Nucleus accumbens (tissue), 56 donors: ENCODE measurements at places on chromosomes 6 and 20.
A peak's percentile ranks its signal among the peaks of the same experiment; 100 is the strongest.

DNA sequence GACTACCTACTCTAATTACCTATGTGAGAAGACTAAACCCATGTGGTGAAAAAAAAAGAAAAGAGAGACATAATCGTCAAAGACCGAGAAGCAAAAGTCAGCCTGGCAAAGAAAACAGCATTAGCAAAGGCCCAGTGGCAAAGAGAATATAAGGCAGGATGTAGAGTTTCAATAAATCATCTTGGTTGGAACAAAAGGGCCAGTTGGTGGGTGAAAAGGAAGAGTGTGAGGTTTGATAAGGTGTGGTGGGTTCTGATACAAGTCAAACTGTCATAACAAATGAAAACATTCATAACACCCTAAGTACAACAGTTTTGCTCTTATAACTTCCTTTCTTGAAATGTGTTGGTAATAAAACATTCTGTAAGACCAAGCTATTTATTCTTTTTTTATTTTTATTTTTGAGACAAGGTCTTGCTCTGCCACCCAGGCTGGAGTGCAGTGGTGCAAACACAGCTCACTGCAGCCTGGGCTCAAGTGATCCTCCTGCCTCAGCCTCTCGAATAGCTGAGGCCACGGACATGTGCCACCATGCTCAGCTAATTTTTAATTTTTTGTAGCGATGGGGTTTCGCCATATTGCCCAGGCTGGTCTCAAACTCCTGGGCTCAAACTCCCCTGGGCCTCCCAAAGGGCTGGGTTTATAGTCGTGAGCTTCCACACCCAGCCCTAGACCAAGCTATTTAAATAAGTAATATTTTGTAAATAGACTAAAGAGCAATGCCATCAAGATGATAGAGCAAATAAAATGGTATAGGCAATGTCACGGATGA lies 18.9 kb upstream of the GTF3C6 start:
- no peak for DNase-seq

GRCh38 chr6:17031961-17032360 lies 69.9 kb upstream of the STMND1 start:
- peak; percentile 49 for DNase-seq

DNA sequence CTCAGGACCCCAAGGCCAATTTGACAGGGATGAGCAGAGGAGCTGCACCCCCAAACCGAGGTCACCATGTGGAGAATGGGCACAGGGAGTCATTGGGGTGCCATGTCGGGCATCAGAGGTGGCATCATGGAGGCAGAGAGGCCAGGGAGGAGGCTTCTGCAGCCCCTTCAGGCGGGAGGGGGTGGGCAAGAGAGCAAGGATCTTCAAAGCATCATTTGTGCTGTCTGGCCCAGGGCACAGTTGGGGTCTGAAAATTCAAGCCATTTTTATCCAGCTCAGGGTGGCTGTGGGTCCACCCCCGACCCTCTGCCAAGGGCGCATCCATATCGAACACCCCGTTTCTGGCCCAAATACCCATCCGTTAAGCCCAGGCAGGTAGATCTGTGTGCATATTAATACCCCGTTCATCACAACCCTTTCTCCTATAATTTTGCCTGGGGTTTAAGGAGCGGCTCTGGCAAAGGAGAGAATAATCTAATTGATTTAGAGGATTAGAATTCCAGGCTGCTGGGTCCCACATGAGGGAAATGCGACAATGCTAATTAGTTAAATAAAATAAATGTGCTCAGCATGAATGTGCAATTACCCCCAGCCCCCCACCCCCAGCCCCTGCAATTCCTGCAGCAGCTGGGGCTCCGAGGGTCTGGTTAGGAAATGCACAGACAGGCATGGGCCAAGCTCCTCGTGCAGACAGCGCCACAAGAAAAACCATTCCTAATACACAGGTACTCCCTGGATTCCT lies 31.9 kb downstream of the VSTM2L start:
- no peak for DNase-seq

DNA sequence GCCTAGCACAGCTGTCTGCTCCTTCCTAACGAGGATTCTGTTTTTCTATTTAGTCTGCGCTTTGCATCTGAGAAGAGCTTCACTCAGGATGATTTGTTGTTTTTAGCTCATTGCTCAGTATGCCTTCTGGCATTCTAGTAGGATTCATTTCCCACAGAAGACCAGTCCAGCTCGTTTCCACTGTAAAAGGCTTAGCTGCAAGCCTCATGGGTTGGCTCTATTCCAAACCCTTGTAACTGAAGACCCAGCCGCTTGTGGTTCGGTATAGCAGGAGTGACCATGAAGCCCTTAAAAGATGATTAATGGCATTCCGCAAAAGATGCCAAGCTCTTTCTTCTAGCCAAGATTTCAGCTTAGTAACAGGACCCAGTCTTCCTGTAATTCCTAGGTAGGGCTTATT lies 7.2 kb downstream of the ADGRF1 start:
- no peak for DNase-seq
